SW480 (cell line): ENCODE measurements at places on chromosomes 4 and X.

- no peak for DNase-seq
Observed at GRCh38 chr4:146654687-146655520, 16.2 kb downstream of the POU4F2 start.

DNA sequence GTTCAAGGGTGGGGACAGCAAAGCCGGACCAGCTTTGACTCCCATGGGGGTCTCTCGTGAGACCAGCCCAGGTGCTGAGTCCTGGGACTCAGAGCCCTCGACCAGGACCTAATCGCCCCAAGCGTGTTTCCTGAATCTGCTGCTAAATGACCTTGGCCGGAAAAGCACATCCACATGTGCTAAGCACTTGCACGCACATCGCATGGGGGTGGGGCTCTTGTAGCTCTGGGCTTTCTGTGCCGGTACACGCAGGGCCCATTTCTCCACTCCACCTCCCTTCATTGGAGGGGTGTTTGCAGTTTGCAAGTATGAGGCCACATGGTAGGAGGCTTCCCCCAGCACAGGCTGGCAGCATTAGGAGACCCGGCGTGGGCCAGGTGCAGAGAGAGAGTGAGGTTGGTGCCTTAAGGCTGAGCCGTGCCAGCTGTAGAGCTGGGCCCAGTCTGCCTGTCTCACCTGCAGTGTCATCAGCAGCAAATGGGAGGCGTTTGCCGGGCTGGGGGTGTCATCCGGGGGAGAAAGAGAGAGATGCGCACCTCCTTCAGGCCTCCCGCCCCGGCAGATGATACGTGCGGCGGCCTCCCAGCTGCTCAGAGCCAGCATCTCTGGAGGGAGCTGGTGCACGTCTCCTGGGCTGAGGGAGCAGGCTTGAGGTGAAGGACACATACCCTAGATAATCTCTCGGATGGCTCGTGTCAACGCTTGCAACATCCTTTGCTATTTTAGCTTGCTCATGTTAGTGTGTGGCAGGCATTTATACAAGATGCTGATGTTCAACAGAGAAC, 45.2 kb upstream of the CLCN4 start:
- DNase-seq, result no peak

DNA sequence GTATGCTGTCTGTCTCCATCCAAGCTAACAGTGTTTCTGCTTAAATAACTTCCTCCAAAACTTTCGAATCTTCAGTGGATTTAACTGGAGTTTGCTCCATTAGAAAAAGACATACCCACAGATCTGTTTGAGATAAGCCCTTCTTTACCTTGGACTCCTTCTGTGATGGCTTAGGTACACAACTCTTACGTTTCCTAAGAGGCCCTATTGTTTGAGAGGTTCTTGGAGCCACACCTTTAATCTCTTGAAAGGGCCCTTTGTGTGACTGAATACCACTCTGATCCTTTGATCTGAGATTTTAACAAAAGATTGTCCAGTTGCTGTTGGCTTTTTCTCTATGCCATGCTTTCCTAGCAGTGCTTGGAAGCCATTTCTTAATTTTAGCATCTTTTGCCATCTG, 92.5 kb downstream of the AKAP4 start:
- DNase-seq, result peak; percentile 59

- no peak for DNase-seq
Observed at GRCh38 chrX:118347736-118348135, 1.8 kb downstream of the WDR44 start.

DNA sequence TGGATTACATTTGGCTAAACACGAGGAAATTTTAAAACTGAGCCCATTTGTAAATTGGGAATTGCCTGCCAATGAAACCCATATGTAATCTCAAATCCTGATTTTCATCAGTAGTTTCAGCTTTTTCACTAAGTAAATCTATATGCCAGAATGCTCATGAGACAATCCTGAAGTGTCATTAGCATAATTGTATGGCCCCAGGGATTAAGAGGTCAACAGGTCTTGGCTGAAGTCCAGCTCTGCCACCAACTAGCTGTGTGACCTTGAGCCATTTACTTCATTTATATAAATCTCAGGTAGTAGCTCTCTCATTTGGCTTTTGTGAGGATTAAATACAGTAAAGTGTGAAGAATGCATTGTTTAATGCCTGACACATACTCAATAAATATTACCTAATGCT, 320.5 kb upstream of the EMCN start:
- DNase-seq, result no peak

- DNase-seq, result no peak
Observed at GRCh38 chrX:108299101-108299591, 139.1 kb downstream of the COL4A6 start.

DNA sequence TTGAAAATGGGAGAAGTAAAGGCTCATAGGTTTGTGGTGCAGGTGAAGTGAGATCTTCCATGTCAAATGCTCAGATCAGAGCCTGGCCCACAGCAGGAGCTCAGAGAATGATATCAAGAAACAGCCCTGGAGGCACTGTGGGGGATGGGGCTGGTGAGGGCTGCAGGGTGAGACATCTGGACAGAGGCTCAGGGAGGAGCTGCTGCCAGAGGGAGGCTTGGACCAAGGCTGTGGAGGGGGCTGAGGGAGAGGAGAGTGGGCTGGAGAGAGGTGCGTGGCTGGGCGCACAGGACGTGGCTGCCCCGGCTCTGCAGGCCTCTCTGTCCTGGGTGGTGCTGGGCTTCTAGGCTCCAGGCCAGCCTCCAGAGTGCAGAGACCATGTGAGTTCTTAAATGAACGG, 5.6 kb downstream of the SORCS2 start:
- no peak for DNase-seq

DNA sequence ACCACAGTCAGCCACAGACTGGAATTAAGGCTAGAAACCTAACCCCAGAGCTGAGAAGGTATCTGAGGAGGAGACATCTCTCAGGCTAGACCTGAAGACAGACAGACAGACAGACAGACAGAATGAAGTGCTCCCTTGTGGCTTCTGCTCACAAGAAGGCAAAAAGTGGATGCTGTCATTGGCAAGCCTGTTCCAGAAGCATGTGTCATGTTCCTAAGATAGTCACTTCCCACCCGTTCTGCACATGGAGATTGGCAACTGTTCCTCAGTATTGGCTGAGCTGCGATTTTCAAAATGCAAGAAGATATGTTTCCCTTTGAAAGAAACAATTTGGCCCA, 166.4 kb downstream of the NSUN7 start:
- no peak for DNase-seq

DNA sequence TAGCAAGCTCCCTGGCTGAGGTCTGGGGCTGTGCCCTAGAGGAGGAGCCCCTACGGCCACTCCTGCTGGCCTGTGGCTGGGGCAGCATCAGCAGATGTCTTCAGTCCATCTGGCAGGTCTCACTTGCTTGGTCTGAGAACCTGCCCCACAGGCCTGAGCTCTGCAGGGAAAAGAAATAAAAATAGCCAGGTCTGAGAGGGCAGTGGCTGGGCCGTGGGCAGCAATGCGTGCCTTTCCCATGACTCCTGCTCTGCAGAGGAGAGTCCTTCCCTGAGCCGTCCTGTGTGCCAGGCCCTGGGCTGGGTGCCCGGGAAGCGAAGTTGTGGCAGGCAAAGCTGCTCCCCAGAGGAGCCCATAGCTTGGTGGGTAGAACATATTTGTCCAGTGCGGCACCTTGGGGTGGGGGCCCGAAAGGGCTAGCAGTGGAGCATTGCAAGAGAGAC, 11.3 kb upstream of the KIAA0232 start:
- DNase-seq, result no peak
